ENCODE measurements at places on chromosomes 6 and 20.

GRCh38 chr20:60313614-60314013 is 355.4 kb downstream of the CDH26 start:
- no peak for DNase-seq

DNA sequence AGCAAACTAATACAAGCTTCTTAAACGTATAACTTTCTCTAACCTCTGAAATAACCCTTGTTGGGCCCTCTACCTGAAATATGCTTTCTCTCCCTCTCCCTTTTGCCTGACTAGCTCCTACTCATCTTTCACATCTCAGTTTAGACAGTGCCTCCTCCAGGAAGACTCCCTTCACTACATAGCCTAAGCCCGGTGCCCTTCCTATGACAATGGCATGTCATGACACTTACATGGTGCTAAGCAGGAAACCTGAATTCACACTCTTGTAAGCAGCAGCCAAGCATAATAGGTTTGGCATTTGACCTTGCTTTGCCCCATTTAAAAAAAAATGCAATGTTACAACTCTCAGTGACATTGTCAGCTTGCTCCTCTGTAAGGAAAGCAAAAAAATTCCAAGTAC is 33.1 kb upstream of the FBXL4 start:
- DNase-seq = no peak

GRCh38 chr6:46015119-46015968 is at the start of gene CLIC5:
Gene CLIC5, minus strand, starts transcription at chr6:46015860. Its CDS starts 318 bp downstream, at chr6:46015542.
- DNase-seq = no peak

GRCh38 chr20:60446267-60447111 is 488.3 kb downstream of the CDH26 start:
- no peak for DNase-seq

DNA sequence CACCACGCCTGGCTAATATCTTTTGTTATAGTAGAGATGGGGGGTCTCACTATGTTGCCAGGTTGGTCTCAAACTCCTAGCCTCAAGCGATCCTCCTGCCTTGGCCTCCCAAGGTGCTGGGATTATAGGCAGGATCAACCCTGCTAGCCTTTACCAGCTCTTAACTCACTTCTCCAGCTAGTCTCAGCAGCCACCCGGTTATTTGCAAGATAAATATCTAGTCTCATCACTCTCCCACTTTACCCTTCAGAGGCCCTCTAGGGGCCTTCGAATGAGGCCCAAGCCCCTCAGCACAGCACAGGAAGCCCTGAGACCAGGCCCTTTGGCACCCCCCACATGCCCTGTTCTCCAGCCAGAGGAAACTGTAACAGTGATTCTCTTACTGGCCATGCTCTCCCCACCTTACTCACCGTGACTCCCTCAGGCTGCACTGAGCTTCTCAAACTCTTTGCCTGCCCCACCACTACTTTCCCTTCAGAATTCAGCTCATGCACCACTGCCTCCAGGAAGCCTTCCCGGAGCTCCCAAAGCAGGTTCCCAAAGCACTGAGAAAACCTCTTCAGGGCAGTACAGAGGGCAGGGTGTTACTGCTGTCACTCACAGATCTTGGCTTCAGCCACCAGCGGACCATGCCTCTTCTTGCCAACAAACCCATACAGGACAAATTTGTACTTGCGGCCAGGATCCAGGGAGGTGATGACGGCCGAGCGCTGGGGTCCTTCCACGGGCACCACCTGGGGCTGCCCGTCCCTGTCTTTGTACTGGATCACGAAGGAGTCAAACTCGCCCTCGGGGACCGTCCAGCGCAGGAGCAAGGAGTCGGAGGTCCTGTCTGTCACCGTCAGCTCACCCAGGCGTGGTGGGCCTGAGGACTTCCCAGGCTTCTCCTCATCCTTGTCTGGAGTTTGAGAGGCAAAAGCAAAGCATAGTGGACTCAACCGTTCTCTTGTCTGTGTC is 25.0 kb downstream of the TNXB start:
- no peak for DNase-seq

- DNase-seq = no peak
Observed at GRCh38 chr6:64489763-64490162, 854.2 kb downstream of the PHF3 start.

GRCh38 chr6:87164506-87164905 is 9.1 kb downstream of the ZNF292 start:
- DNase-seq = no peak

- no peak for DNase-seq
Observed at GRCh38 chr6:138622967-138623366, 123.7 kb upstream of the NHSL1 start.

DNA sequence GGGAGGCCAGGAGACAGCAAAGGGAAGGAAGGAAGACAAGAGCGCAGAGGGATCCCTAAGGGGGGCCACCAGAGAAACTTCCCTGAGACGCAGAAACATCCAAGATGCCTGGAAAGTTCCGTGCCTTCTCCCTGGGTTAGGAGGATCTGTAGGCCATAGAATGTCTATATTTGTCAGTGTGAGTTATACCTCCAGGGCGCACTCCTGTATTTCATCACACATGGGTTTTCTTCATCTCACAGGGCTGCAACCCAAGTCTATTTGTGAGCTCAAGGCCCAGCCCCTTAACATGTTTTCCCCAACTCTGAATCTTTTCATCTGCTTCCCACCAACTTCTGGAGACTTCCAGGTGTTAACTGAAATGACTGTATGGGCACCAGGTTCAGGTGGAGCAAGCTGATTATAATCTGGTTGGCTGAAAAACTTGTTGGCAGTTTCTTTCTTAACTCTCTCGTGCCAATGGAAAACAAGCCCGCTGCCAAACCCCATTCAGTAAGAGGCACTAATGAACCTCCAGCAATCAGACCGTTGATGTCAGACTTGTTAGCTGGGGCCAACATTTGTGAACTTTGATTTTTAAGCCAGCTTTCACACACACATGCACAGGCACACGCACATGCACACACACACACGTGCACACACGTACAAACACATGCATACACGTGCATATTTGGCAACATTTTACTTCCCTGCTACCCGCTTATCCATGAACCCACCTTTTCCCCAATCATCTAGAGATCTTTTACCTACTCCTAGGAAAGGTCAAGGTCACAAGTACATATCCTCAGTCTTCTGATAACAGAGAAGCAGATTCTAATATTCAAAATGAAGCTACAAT is 247.5 kb upstream of the GMDS start:
- DNase-seq = no peak
